HT-29 (cell line): ENCODE measurements at places on chromosomes 6 and 20.

- DNase-seq, result no peak
Observed at GRCh38 chr20:20212675-20213096, 155.2 kb upstream of the INSM1 start.

- DNase-seq, result no peak
Observed at GRCh38 chr6:44858998-44859397, 469.1 kb upstream of the RUNX2 start.

DNA sequence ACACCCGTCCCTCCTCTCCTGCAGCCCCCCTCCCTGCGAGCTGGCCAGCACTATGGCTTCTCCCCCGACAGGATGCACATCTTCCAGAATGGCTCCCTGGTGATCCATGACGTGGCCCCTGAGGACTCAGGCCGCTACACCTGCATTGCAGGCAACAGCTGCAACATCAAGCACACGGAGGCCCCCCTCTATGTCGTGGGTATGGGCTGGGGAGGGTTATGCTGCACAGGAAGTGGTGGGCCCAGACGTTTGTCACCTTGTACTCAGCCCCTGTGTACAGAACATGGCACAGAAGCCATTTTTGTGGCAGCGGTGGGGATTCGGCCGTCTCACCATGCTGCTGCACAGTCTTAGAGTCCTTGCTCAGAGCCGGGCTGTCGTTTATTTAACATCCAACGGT, 29.0 kb upstream of the SRF start:
- DNase-seq, result no peak

GRCh38 chr6:143060806-143061596, at the start of gene AIG1:
TSS of gene AIG1 (plus strand) at chr6:143060889. CDS start at chr6:143060926, 37 bp downstream.
- DNase-seq, result peak; percentile 71

DNA sequence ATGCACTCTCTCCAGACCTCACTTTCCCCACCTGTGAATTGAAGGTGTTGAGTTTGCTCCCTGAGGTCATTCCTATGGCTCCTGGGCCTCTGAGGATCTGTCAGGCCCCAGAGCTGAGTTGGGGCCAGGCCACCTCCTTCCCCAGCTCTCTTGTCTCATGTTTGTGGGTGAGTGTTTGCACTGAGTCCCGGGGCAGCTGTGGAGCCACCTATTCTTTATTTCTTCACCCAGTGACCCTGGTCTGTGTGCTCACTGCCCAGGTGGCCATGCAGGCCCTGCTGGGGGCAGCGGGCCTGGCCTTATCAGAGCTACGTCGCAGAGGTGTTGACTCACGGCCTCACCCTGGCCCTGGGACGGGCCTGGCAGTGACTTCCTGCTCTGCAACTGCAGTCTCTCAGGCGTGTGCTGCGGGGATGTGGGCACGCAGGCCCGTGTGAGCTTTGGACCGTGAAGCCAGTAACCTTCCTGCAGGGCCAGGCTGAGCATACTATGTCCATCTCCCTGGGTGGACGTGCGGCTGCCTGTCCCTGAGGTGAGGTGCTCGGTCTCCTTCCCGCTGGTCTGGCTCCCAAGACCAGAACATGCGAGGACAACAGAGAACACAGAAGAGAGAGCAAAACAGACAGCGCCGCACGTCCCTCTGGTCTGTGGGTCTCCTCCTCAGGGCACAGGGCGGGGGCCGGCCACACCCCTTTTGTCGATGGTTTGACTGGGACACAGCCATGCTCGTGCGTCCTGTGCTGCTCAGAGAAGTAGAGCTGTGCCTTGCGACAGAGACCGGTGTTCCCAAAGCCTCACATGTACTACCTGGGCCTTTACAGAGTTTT, 12.1 kb downstream of the TMEM181 start:
- DNase-seq, result peak; percentile 83

GRCh38 chr20:25510721-25511120, 74.6 kb downstream of the NINL start:
- no peak for DNase-seq

- DNase-seq, result no peak
Observed at GRCh38 chr6:160933256-160933655, 58.3 kb upstream of the MAP3K4 start.

DNA sequence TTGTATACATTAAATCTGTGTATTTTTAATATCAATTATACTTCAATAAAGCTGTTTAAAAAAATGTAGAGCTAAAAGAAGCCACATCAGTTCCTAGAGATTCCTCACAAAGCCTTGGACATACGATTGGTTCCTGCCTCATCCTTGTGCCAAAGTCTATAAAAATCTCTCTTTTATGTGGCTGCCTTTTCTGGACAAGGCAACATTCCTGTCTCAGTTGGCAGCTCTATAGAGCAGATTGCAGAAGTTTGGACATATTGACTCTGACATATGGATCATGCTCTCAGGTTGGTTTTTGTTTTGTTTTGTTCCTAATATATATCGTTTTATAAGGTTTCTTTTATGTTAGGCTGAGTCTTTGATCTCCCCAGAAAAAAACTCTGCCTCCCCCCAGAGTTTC, 148.9 kb downstream of the MAFB start:
- no peak for DNase-seq

- DNase-seq, result no peak
Observed at GRCh38 chr6:45052325-45052724, 275.8 kb upstream of the RUNX2 start.

DNA sequence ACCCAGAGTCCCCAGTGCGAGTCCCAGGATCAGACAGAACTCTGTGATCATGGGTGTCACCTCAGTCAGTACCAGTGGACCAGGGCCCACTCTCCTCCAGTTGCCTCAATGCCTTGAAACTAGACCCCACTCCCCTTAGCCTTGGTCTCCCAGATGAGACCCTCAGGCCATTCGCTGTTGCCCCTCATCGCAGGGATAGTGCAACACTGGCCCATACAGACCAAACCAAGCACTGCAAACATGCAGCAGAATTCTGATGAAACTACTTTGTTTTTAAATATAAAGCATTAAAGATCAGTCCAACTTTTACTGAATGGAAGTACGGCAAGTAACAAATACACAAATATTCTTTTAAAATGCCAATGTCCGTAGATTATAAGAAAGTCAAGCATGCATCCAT, 101.2 kb upstream of the NT5E start:
- no peak for DNase-seq

- peak; percentile 94 for DNase-seq
Observed at GRCh38 chr6:39280247-39280731, 33.9 kb downstream of the KCNK17 start.

- DNase-seq, result no peak
Observed at GRCh38 chr6:135540207-135540840, 42.8 kb upstream of the AHI1 start.

- no peak for DNase-seq
Observed at GRCh38 chr6:15090145-15090579, 155.7 kb upstream of the JARID2 start.

- DNase-seq, result no peak
Observed at GRCh38 chr6:113651120-113651519, 206.0 kb upstream of the MARCKS start.

- no peak for DNase-seq
Observed at GRCh38 chr6:135148889-135149288, 32.2 kb upstream of the MYB start.

DNA sequence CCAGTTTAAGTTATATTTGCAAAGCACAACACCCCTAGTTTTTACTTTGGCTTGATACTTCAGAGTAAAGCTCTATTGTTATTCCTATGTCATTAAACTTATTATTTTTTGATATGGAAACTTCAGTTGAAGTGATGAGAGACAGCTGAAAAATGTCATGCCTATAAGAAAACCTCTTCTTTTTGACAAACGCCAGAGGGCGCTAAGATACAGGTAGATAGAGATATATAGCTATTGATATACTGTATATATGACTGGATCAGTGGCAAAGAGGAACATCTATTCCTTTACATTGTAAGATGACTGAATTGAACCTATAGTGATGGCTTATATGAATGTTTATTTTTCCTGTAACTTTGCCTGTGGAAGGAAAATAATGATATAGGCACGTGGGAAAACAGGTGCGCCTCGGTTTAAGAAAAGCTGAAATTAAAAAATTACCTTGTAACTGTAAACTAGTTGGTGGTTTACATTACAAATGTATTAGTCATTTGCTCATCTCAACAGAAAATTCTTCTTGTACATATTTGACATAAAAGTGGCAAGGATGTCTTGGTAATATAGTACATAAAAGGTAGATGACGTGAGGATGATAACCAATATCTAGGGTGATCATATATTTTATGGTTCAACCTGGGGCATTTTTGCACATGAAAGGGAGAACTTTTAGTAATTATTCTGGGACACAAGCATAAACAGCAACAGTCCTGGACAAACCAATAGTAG, 74.1 kb downstream of the LAMA4 start:
- DNase-seq, result peak; percentile 76

DNA sequence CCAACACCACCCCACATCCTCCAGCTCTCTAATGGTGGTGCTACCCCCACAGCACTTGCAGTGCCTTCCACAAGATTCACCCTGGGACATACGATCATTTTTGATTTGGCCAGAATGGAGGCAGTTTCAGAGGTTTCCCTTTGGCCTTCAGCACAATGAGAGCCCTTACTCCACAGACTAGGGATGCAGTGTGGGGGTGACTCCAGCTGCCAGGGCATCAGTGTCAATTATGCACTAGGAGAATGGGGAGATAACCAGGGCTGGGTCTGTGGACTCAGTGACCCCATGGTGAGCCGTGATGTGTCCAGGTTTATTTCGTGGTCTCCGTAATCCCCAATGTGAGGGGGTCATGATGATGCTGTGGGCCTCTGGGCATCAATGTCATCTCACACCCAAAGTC, 31.5 kb upstream of the MICB start:
- no peak for DNase-seq
